ENCODE measurements at places on chromosomes 1 and 21. TPM values are rescaled to one million over a fixed set of nuclear protein-coding genes. Genes with fewer than 3 reads are reported as not detected.

HMCN1 gene
- 8.7 TPM for total RNA-seq

- DNase-seq, result no peak
These were observed 34.1 kb downstream of the NAV1 start for GRCh38 chr1:201573030-201573429.

- peak; percentile 79 for DNase-seq
These were observed 264.7 kb downstream of the CTH start for GRCh38 chr1:70675737-70676156.

DNA sequence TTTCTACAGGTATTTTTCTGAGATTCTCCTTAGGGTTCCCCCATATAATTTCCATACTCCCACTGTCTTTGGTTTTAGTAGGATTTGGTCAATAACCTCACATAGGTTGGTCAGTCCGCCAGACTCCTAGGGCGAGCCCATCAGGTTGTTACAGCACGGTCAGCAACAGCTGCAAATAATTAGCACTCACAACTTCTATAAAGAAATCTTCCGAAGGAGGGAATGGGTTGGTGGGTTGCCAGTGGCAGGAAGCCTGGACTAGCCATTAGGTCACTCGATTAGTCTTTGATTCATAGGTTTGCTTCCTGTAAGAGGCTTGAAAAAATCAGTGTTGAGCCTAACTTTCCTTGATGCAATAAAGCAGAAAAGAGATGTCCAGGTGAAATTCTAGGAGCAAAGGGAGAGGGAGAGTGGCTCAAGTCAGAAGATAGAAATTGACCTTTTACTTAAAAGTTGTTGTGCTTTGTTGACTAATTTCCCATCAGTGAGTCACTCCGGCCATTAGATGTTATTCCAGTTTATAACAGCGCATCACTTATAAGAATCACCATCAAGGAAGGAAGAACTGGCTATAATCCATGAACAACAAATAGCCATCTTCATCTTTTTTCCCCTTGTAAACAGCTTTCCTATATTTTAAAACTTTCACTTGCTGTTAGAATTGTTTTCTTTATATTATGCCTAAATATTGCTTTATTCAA lies 88.3 kb downstream of the TPR start:
- DNase-seq, result no peak

- DNase-seq, result no peak
These were observed 75.1 kb downstream of the PHTF1 start for GRCh38 chr1:113684153-113684541.

DNA sequence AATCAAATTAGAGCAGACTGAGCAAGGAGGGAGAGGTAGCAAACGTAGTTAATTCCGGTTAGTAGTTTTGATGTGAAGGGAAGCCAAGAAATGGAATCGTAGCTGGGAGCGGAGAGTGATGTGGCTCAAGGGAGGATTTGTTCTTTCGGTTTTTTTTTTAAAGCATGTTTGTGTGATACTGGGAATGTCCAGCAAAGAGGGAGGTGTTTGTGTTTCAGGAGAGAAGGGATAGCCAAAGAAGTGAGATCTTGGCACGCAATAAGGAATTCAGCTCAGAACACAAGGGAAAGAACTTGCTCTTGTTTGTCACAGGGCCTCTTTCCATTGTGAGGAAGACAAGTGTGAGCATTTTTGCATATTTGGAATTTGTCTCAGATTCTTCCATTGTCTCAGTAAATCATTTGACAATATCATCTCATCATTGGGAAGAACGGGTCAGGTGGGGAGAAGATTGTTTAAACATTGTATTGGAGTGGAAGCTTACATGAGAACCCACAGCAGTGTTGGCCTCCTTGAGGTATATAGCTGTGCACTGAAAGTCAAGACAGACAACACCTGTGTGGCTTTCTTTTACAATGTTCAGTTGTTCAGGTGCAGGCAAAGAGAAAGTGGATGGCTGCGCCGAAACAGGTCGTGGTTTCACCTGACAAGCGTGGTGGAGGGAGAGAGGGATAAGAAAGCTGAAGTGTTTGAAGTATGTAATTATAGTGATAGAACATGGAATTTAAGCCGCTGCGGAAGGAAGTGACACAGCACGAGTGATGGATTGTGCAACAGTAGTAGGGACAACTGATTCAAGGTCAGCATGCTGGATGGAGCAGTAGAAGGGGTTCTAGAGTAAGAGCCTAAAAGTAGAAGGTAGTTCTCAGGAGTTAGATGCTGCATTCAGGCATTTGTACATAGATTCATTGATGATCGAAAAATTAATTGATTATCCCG lies 25.4 kb downstream of the FMN2 start:
- no peak for DNase-seq

MIXL1 gene
- 2.6 TPM for total RNA-seq

DNA sequence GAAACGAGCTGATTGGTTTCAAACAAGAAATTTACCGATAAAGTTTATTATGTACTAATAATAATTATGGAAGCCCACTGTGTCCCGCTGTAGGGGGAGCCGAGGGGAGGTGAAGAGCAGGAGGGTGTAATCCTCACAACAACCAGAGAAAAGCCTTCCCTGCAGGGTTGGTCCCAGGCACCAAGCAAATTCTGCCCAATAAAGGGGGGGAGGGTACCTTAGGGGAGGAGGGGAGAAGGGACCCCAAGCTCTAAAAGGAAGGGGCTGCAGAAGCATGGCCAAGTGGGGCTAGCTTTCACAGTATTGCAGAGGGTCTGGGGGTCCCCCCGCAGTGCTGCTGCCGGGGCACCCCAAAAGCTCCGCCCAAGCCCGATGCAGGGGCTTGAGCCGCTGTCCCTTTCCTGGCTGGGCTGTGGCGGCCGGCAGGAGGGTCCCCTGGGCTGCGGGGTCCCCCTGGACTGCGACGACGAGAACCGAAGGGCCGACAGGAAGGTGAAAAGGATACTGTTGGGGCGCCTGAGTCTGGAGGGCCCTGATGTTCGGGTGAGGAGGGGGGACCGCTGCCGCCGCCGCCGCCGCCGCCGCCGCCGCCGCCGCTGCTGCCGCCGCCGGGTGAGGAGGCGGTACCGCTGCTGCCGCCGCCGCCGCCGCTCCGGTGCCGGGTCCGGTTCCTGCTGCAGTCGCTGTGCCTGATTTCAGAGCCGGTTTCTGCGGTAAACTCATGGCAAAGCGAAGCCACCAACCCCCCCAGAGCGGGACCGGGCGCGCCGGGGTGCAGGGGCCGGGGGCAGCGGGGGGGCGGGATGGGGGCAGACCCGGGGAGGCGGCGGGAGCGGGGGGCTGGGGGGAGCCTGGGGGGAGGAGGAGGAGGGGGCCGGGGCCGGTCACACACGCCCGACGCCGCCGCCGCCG lies 771 bp downstream of the EIF4G3 start:
- DNase-seq, result peak; percentile 58

All from GM23338 (cell line).